GM23338 (cell line): ENCODE measurements at places on chromosomes 1 and 21.
A peak's percentile ranks its signal among the peaks of the same experiment; 100 is the strongest.

DNA sequence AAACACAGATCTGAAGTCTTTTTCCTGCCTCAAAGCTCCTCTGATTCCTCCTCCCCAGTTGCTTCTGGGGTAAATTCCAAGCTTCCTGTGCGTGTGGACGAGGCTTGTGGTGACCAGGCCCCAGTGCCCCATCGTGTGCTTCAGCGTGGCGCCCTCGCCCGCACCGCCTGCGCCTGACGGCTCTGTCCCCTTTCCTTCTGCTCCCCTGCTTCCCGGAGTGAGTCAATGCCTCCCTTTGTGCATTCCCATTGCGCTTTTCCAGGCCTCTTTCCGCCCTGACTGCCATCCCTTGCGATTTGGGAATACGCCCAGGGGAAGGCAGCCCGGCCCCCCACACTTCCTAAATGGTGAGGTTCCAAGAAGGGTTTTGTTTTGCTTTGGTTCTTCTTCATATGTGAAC, 36.3 kb downstream of the FAAP20 start:
- no peak for DNase-seq

DNA sequence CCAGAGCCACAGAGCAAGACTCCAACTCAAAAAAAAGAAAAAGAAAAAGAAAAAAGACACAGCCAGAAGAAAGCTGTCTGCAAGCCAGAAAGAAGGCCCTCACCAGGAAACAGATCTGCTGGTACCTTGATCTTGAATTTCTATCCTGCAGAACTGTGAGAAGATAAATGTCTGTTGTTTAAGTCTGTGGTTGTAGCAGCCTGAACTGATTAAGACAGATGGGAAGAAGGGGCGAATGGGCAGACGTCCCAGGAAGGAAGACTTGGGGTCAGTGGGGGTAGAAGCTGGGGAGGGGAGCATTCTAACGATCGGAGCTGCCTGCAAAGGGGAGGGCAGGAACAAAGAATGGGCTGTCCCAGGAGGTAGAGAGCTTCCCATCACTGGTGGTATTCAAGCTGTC, 6.3 kb downstream of the SLC2A7 start:
- no peak for DNase-seq

- DNase-seq, result no peak
Observed at GRCh38 chr1:177847843-177848242, 122.0 kb downstream of the SEC16B start.

- no peak for DNase-seq
Observed at GRCh38 chr1:81819613-81820012, 18.9 kb downstream of the ADGRL2 start.

DNA sequence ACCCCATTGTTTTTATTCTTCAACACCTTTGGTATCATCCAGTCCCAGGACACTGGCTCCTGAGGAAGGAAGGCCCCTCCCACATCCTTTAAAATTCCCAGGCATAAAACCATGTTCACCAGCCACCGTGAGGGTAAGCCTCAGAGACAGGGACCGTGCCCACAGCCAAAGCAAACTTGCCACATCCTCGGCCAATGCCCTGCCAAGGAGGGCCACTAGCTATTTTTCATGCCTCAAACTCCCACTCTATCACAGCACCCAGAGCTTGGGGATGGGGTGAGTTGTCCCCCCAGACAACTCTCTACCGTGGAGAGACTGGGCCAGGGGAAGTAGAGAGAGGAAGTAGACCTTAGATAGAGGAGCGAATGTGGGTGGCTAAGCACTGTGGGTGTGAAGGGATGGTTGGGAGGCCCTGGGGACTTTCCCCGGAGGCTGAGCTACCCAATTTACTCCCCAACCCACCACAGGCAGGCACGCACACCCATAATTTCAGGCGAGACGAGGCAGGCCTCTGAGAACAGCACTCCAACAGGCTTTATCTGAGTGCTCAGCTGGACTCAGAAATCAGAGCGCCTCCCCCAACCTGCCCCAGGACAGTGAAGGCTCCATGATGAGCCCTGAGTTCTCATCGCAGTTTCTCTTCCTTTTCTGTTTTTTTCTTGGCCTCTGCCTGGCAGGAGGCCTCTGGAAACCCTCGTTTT, 15.9 kb upstream of the BTG2 start:
- no peak for DNase-seq

DNA sequence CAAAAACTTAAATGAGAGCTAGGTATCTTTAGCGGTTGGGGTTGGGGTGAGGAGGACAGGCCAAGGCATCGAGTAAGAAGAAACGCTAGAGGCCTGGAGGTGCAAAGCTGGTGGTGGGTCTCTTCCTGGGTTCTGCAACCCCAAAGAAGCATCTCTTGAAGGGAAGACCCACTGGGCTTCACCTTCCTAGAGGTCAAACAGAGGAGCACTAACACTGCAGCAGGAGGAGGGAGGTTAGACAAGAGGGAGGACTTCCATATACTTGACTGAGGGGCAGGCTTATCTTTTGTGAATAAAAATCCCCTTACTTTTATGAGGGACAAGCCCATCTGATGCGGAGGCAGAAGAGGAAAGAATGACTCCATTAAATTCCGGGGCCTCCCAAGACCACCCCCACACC, 2.5 kb downstream of the MEX3A start:
- DNase-seq, result no peak

DNA sequence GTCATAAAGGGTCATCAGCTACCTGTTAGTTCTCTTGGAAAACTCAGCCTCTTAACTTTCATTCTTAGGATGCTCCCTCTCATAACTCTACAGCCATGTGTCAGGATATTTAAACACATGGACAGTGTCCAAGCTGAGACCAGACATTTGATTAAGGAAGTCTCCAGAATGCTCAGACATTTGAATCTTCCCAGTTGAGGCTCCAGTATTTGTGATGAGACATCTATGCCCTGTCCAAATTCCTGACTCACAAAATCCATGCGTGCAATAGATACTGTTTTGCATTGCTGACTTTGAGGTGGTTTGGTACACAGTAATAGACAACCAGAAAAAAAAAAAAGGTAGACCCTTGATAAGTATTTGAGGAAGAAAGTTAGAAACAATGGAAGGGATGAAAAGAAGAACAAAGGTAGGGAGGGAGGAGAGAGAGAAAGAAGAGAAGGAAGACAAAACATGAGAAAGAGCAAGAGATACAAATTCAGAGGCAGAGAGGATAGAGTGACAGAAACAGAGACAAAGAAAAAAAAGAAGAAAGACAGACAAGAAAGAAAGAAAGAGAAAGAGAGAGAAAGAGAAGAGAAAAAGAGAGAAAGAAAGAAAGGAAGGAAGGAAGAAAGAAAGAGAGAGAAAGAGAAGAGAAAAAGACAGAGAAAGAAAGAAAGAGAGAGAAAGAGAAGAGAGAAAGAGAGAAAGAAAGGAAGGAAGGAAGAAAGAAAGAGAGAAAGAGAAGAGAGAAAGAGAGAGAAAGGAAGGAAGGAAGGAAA, 275.5 kb upstream of the PRMT6 start:
- DNase-seq, result no peak

- no peak for DNase-seq
Observed at GRCh38 chr1:209609041-209609790, 25.7 kb downstream of the CAMK1G start.

GRCh38 chr1:220788900-220789299, 2.2 kb downstream of the MTARC1 start:
- no peak for DNase-seq

GRCh38 chr1:223057569-223058093, 85.4 kb downstream of the TLR5 start:
- DNase-seq, result no peak

DNA sequence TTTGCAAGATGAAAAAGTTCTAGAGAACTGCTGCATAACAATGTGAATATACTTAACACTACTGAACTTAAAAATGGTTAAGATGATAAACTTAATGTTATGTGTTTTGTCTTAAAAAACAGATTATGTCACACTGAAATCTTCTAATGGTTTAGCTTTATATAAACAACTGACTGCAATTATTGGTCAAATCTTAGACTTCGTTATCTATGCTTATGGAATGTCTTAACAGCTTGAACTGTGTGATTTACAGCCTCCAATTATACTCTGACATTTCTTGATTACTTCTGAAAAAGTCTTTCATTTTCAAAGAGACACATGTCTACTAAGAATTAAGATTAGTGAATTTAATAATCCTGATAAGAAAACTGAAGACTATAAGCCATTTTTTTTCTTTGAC, 71.1 kb downstream of the ZSWIM5 start:
- DNase-seq, result no peak

GRCh38 chr1:212920896-212921295, 29.4 kb upstream of the VASH2 start:
- peak; percentile 53 for DNase-seq

- no peak for DNase-seq
Observed at GRCh38 chr21:34042735-34043134, 30.6 kb upstream of the MRPS6 start.

GRCh38 chr1:70204600-70204999, 779 bp downstream of the LRRC40 start:
- no peak for DNase-seq

- no peak for DNase-seq
Observed at GRCh38 chr1:65207317-65207716, 59.3 kb downstream of the AK4 start.

DNA sequence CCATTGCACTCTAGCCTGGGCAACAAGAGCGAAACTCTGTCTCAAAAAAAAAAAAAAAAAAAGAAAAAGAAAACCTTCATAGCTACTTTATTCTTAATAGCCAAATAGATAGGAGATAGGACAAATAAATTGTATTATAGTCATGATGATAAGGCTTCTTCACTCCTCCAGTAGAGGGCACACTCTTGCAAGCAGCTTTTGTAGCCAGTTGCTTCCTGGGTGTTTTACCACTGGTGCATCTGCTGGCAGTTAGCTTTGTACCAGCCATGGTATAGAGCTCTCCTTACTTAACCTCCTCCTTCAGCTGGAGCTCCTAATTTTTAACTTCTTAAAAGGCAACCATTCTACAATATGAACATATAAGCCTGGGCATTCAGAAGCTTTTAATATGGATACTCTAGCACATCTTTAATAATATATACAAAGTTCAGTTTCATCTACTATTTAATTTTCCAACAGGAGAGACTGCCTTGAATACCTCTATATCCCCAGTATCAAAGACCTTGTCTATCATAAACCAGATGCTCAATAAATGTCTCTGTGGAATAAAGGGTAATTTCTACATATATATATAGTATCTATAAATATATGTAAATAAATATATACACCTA, 35.8 kb downstream of the EVI5 start:
- DNase-seq, result peak; percentile 82

- DNase-seq, result no peak
Observed at GRCh38 chr21:17427157-17427556, 85.7 kb upstream of the CXADR start.

GRCh38 chr1:51518033-51518585, 957 bp downstream of the EPS15 start:
- DNase-seq, result peak; percentile 77

DNA sequence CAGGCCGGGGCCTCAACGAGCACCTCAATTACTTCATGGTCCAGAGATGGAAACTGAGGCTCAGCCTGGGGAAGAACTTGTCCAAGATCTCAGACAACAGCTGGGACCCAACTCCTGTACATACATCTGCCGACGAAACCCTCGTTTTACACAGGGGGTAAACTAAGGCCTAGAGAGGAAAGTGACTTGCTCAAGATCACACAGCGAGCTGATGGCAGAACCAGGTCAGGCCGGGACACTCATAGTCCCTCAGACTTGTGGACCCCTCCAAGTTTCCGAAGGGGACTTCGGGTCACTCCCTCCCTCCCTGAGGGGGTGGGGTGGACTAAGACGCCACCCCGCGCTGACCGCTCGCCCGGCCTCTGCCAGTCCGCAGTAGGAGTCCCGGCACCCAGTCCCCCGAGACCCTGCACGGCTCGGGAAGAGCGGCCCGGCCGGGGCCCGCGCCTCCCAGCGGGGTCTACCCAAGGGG, 430 bp downstream of the WASF2 start:
- DNase-seq, result peak; percentile 39

DNA sequence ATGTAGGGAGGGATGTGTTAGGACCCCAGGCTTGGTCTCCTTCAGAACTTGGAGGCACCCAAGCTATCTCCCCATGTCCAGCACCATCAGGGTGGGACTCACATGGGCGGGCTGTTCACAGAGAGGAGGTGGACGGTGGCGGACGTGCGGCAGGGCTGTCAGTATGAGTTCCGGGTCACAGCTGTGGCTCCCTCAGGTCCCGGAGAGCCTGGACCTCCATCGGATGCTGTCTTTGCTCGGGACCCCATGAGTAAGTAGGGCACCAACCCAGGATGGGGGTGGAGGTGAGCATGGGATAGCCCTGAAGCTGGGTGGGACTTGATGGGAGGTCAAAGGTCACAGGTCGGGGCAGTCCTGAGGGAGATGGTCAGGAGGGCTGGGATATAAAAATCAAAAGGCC, 27.8 kb downstream of the IGFN1 start:
- no peak for DNase-seq

DNA sequence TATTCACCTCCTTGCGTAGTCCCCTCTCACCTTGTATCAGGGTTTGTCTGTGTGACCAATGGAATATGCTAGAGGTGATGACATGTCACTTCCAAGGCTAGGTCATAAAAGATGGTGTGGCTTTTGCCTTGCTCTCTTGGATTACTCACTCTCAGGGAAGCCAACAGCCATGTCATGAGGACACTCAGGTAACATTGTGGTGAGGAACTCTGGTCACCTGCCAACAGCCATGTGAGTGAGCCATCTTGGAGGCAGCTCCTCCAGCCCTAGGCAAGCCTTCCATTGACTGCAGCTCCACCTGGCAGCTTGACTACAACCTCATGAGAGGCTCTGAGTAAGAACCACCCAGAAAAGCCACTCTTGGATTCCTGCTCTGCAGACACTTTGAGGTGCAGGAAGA, 11.0 kb upstream of the HEYL start:
- DNase-seq, result no peak

- no peak for DNase-seq
Observed at GRCh38 chr1:11831945-11832725, 15.4 kb downstream of the NPPA start.

DNA sequence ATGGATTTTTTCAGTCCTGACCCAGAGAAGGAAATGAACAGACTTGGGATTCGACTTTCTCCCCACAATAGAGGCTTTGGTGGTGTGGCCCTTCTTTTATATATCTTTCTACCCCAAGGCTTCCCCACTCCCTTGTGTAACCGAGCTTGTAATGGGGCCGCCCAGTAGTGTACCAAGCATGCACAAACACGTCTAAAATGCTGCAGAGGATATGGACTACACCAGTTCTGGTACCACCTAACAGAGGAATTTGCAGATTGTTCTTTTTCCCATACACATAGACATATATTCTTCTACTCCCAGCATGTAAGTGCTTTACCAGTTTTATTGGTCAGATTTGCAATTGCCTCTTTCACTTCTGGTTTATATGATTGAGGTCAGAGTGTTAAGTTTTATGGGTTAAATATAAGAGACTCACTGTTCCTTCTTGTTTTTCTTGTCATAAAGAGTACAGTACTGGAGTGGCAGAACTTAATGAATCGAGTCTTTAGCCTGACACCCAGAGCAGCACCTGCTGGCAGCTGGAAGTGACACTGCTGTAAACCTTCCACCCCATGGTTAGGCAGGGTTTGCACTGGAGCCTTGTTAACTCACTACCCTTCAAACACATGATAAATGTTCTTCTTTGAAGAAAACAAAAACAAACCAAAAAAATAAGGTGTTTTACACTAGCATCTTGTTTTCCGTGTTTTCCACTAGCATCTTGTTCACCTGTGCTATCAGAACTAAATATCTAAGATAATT, 198.6 kb downstream of the PTPRC start:
- DNase-seq, result no peak

- no peak for DNase-seq
Observed at GRCh38 chr1:183778568-183779433, 26.1 kb upstream of the RGL1 start.
